ENCODE measurements at places on chromosomes 12 and 14.

GRCh38 chr12:124543590-124544310 lies 23.7 kb downstream of the NCOR2 start:
- DNase-seq = no peak

GRCh38 chr12:33605757-33606156 lies 166.1 kb upstream of the SYT10 start:
- DNase-seq = no peak

DNA sequence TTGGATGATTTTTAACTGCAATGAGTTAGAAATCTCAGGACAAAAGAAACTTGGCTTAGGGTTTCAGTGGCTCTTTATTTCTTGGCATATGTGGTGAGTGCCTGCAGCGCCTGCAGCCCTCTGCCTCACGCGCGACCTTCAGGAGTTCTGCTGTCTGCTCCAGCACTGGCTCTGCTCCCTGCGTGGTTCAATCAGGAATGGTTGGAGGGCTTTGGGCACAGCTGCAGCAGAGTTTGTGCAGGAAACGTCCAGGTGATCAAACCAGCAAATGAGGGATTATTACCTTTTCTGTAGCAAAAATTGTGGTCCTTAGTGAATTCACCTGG lies 19.8 kb downstream of the PPM1H start:
- no peak for DNase-seq

- DNase-seq = no peak
Observed at GRCh38 chr12:94795520-94795919, 145.2 kb upstream of the TMCC3 start.

DNA sequence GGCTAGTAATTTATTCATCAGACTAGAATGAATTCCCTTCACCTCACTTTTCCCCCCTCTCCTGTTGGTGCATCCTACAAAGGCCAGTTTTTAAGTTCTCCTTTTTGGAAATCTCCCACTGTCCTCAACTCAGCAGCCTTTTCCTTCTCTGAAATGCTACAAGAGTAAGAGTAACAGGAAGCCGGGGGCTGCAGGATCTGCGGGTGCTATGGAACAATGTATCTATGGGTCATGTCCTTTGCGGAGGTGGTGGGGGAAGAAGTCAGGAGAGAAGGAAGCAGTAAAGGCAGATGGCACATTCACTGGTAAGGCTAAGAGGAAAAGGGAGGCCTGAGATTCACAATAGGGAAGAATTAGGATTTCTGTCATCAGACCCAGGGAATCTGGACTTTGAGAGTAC lies 22.2 kb upstream of the TESC start:
- DNase-seq = no peak

GRCh38 chr12:189622-189962 lies 24.4 kb downstream of the SLC6A12 start:
- no peak for DNase-seq

- DNase-seq = no peak
Observed at GRCh38 chr12:53804429-53804828, 52.6 kb upstream of the CISTR start.

GRCh38 chr14:69931960-69932359 lies 52.7 kb downstream of the SMOC1 start:
- DNase-seq = no peak

GRCh38 chr12:95605087-95605486 lies 53.8 kb upstream of the USP44 start:
- no peak for DNase-seq

- no peak for DNase-seq
Observed at GRCh38 chr14:58501214-58501816, 73.8 kb downstream of the KIAA0586 start.

DNA sequence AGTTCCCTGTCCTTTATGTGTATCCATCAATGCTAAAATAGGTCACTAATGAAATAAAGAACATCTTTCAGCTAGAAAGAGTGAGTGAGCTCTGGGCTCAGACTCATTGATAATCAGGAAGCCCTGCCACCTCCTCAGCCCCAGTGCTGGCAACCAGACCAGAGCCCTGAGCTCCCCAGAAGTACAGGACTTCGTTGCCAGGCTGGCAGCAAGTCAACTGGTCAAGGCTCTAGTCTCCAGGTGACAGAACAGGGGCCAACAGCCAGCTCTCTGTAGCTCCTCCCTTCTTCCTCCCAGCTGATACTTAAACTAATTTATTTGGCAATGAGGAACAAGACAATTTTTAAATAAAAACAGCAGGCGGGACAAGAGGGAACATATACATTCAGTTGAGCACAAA lies 145.3 kb downstream of the EGLN3 start:
- no peak for DNase-seq

GRCh38 chr12:31230004-31230403 lies 95.9 kb downstream of the SINHCAF start:
- DNase-seq = no peak

DNA sequence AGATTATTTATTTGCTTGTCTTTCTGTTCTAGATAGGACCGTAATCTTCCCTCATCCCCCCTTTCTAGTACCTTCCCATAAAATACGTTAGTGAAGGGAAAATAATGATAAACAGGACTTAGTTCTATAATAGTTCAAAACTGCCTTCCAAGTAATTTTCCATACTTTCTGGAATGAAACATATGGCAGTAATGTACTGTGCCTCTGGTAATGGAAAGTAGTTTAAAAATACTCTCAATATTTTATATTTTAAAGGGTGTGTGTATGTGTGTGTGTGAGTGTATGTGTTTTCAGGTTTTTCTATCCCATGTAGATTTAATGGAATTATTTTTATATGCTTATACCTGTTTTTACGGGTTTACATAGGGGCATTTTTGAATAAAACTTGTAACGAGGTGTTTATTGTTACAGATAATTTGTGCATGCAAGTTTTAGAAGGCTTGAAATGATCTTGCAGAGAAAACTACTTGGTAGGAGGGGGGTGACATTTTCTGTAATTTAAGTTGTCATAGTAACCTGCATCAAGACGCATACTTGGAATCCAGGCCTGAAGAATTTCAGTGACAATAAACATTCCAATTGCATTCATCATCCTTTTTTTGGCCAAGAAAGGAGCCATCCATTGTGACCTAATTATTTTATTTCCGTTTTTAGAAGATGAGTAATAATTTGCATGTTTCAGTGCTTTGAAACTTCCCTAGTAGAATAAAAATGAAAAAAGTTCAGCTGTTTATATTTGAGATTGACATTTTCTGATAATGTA lies 38.9 kb downstream of the RASSF8 start:
- DNase-seq = no peak

- DNase-seq = no peak
Observed at GRCh38 chr12:12198124-12198523, 68.7 kb downstream of the LRP6 start.

DNA sequence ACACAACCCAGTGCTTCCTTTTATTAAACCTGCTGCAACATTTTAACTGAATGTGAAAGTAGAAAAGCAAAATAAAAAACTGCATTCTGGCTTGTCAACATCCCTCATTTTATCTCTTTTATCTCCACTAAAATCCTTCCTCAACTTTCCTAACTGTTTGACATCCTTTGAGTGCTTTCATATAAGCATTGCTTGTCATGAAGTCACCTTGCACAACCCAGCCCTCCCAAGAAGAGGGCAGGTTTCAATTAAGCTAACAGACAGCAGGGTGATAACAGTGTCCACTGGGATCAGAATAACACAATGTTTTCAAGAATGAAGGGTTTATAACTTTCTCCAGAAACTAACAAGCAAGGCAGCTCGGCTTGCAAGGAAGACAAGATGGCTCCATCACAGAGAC lies 16.3 kb upstream of the TSPAN8 start:
- DNase-seq = no peak

DNA sequence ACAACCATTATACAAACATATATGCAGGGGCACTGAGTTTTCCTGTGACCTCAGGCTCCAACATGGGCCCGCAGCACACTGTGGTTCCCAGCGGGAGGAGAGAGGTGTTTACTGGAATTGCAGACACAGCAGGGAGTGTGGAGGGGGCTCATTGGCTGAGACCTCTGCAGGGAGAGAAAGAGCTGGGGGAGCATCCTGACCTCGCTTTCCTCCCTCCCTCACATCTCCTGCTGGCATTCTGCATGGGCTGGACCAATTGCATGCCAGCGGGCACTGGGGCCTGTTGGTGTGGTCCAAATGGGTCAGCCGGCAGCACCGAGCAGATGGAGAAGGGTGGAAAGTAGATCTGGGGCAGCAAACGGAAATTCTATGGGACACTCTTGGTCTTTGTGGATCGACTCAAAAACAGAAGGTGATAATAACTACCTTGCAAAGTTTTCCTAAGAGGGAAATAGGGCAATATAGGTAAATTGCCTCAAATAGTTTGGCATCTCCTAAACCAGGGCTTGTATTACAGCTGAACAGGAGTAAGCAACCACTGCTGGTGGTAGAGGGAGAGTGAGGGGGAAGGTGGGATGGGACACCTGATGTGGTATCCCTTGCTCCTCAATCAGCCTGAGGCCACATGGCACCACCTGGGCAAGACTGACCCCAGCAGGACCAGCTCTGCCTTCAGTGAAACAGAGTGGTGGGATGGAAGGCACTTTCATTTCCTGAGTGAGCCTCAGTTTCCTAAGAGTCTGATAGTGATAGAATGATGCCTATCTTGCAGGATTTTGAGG lies 86.9 kb downstream of the NTF3 start:
- DNase-seq = no peak

- DNase-seq = no peak
Observed at GRCh38 chr14:93989939-93990338, 7.2 kb upstream of the CCDC197 start.

DNA sequence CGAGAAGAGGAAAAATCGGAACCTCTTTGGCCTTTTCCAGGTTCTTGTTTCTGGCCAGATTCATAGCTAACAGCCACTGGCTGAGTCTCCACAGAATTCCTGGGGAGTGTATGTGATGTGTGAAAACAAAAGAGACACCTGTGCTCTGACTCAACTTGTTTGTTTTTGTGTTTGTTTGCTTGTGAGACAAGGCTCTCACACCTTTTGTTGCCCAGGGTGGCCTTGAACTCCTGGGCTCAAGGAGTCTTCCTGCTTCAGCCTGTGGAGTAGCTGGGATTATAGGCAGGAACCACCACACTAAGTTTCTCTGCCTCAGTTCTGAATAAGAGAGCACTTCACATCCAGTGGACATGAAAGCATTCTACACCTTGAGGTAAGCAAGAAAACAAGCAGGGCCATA lies 22.7 kb downstream of the MFAP5 start:
- DNase-seq = no peak

- no peak for DNase-seq
Observed at GRCh38 chr14:70536830-70537229, 2.0 kb upstream of the ADAM20 start.

DNA sequence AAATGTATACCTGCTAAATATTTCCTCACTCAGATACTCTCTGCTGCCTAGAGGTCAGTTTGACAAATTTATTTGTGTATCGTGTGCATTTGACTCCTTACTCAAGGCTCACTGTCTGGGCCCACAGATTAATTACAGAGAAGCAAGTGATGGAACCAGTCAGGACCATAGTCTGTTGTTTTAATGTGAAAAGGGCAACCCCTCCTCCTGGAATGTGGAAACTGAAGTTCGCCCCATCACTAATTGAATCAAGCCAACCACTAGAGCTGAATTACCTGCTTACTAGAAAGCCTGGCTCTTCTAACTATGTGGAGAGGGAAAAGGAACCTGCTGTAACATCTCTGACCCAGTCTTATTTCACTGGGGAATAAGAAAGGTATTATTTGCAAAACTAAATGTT lies 199.9 kb upstream of the KRR1 start:
- DNase-seq = no peak

GRCh38 chr14:99541677-99542470 lies 60.7 kb downstream of the CCNK start:
- DNase-seq = no peak

- no peak for DNase-seq
Observed at GRCh38 chr12:93567174-93567573, 5.3 kb upstream of the SOCS2 start.

GRCh38 chr12:85804663-85805062 lies 31.5 kb downstream of the RASSF9 start:
- no peak for DNase-seq

DNA sequence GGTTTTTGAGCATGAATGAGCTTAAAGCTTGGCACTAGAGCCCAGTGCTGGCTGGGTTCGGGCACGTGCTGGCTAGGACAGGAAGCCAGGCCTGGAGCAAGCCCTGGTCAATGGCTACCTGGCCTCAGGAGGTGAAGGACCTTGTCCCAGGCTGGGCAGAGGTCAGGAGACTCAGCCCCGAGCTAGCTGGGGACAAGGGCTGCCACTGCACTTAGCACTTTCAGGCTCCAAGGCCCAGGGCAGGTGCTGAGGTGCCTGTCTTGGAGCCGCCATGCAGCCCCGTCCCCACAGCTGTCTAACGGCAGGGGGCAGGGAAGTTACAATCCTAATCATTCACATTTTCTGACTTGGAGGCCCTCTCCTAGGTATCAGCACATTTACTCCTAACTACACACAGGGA lies 4.3 kb upstream of the AQP6 start:
- no peak for DNase-seq

- DNase-seq = no peak
Observed at GRCh38 chr12:31687101-31687527, 27.6 kb downstream of the ETFBKMT start.

GRCh38 chr12:39074063-39074462 lies 168.7 kb upstream of the CPNE8 start:
- DNase-seq = no peak

GRCh38 chr12:94148739-94149118 lies 352 bp downstream of the PLXNC1 start:
- DNase-seq = no peak

DNA sequence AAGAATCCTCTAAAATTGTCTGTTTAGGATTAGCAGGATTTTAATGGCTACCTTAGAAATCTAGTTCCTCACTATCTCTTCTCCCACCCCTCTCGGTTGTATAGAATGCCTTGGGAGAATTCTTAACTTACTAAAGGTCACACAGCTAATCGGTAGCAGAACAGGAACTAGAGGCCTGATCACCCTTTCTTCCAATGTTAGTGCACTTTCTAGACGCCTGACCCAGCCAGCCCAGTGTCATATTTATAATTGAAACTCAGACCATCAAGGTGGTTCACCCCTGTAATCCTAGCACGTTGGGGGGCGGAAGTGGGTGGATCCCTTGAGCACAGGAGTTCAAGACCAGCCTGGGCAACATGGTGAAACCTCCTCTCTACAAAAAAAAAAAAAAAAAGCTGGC lies 1.7 kb downstream of the TIGAR start:
- DNase-seq = no peak

DNA sequence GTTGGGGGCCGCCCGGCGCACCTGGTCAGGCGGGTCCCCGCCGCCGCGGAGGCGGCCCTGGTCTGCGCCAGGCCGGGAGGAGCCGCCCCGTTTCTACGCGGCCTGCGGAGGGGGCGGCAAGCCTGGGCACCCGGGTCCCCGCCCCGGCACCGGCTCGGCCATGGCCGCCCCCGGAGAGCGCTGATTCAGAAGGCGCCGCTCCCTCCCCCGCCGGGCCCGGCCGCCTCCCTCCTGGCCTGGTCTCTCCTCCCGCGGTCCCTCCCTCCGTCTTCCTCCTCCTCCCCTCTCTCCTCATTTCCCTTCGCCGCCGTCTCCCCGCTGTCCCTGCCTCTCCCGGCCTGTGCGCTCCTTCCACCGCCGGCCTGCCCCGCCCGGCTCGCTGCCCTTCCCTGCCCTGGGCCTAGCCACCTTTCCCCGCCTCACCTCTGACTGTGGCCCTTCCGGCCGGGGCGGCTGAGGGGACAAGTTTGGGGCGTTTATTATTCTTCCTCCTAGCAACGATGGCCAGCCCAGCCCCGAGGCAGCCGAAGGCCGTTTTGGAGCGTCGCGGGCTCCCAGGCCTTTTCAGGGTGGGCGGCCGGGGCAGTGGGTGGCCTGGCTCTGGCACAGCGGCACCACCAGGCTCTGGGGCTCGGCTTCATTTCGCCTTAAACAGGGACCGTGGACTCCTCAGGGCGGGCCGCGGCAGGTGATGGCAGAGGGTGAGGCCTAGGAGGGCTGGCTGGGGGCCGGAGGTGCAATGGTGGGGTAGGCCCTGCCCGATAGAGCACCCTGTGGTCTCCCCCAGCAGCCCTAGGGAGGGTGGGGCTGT lies 768 bp downstream of the CEP170B start:
- peak; percentile 12 for DNase-seq
